ENCODE measurements at places on chromosomes 12 and 14. TPM values are rescaled to one million over a fixed set of nuclear protein-coding genes. Genes with fewer than 3 reads are reported as not detected.

GRCh38 chr12:96327346-96327745 is 72.9 kb downstream of the CDK17 start:
- H3K27me3 ChIP-seq, result no peaks in the 10 kb centered on the region
- DNase-seq, result no peak
- no peak overlapping the region for H3K4me3 ChIP-seq
- H3K27ac ChIP-seq, result no peak overlapping the region
- peaks cover 2% of the 10 kb centered on the region for H3K36me3 ChIP-seq
- peaks cover 31% of the 10 kb centered on the region for H3K4me1 ChIP-seq

GRCh38 chr14:95025218-95025617 is 132.1 kb downstream of the DICER1 start:
- H3K36me3 ChIP-seq, result no peaks in the 10 kb centered on the region
- no peak overlapping the region for H3K27ac ChIP-seq
- H3K4me3 ChIP-seq, result no peak overlapping the region
- no peaks in the 10 kb centered on the region for H3K27me3 ChIP-seq
- DNase-seq, result no peak
- no peaks in the 10 kb centered on the region for H3K4me1 ChIP-seq

- no peak overlapping the region for H3K27ac ChIP-seq
- no peak overlapping the region for H3K4me3 ChIP-seq
- H3K36me3 ChIP-seq, result no peaks in the 10 kb centered on the region
- peaks cover 19% of the 10 kb centered on the region for H3K27me3 ChIP-seq
These were observed 19.2 kb downstream of the TBX3 start for GRCh38 chr12:114664651-114665320.

The AKAP3 gene
- 2.8 TPM for total RNA-seq

- no peaks in the 10 kb centered on the region for H3K4me1 ChIP-seq
- H3K27ac ChIP-seq, result no peak overlapping the region
- H3K36me3 ChIP-seq, result no peaks in the 10 kb centered on the region
- DNase-seq, result no peak
- no peak overlapping the region for H3K4me3 ChIP-seq
These were observed 5.1 kb upstream of the SERPINA6 start for GRCh38 chr14:94328196-94328595.

GRCh38 chr12:22682663-22683062 is 57.7 kb downstream of the ETNK1 start:
- H3K4me3 ChIP-seq, result no peak overlapping the region
- H3K36me3 ChIP-seq, result no peaks in the 10 kb centered on the region
- no peaks in the 10 kb centered on the region for H3K27me3 ChIP-seq
- no peak for DNase-seq
- H3K4me1 ChIP-seq, result peaks cover 3% of the 10 kb centered on the region

- no peaks in the 10 kb centered on the region for H3K27me3 ChIP-seq
- no peaks in the 10 kb centered on the region for H3K36me3 ChIP-seq
- no peaks in the 10 kb centered on the region for H3K4me1 ChIP-seq
- H3K27ac ChIP-seq, result no peak overlapping the region
These were observed 23.9 kb downstream of the PRICKLE1 start for GRCh38 chr12:42565633-42566032.

- H3K27ac ChIP-seq, result no peak overlapping the region
- H3K4me1 ChIP-seq, result no peaks in the 10 kb centered on the region
- H3K27me3 ChIP-seq, result no peaks in the 10 kb centered on the region
- H3K4me3 ChIP-seq, result no peak overlapping the region
- no peaks in the 10 kb centered on the region for H3K36me3 ChIP-seq
These were observed 46.3 kb upstream of the SLC38A4 start for GRCh38 chr12:46872135-46872534.

GRCh38 chr12:121138284-121138683 is 5.6 kb downstream of the P2RX7 start:
- no peaks in the 10 kb centered on the region for H3K36me3 ChIP-seq
- peaks cover 11% of the 10 kb centered on the region for H3K4me1 ChIP-seq
- DNase-seq, result no peak
- no peak overlapping the region for H3K4me3 ChIP-seq
- no peaks in the 10 kb centered on the region for H3K27me3 ChIP-seq

DNA sequence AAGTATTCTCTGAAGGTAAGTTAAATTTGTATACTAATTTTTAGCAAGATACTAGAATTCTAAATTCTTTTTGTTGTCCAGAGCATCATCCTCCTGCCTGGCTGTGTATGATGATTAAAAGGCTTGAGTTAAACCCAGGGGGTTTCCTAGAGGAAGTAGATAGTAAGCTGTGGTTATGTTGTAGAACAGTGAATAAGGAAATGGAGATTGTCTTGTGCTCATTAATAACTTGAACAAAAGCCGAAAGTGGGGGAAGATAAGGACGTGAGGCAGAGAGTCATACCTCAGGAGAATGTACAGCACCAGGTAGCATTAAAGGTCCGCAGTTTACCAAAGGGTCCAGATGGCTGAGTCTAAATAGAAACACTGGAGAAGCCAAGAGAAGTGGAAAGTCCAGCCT is 42.0 kb downstream of the CKB start:
- H3K27ac ChIP-seq, result no peak overlapping the region
- no peaks in the 10 kb centered on the region for H3K27me3 ChIP-seq
- peaks cover 10% of the 10 kb centered on the region for H3K4me1 ChIP-seq
- no peak for DNase-seq
